ENCODE measurements at places on chromosomes 7 and 10.

DNA sequence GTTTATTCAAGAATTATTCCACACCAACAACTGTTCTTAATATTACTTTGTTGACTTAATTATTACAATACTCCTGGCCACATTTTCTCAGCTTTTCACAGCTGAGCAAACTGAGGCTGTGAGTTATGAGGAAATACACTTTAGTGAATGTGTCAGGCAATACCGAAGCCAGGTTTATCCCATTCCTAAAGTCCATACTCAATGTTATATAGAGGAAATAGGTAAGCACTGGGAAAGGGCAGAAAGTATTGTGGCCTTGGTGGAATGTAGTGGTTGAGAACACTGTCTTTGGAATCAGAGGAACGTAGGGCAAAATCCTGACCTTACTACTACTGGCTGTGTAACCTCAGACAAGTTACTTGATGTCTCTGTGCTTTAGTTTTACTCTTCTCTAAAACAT is 110.8 kb downstream of the CD36 start:
- no peak for DNase-seq

DNA sequence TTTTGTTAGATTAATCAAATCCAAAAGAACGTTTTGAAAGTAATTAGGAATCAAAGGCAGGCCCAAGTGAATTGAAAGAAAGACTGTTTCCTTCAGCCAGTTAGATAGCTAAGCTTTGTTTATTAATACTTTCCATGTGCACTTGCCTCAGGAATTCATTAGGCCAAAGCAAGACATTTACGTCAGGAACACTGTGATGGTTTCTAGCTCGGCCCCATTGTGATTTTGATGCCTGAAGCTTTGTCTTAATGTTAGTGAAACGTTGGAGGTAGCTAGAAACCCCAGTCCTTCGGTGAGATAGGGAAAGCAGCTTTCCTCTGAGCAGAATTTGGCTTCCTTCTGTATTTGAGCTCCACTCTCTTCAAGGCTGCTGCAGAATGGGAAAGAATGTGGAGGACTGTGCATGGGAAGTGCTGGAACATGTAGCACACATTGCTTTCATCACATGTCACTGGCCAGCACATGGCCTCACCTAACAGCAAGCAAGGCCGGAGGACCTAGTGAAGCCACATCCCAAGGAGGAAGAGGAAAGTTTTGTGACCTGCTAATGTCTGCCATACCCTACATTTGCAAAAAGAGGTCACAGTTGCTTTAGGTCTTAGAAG is 64.1 kb downstream of the PCGF5 start:
- no peak for DNase-seq

- no peak for DNase-seq
These were observed 467.2 kb upstream of the NRP1 start for GRCh38 chr10:33801705-33802104.

DNA sequence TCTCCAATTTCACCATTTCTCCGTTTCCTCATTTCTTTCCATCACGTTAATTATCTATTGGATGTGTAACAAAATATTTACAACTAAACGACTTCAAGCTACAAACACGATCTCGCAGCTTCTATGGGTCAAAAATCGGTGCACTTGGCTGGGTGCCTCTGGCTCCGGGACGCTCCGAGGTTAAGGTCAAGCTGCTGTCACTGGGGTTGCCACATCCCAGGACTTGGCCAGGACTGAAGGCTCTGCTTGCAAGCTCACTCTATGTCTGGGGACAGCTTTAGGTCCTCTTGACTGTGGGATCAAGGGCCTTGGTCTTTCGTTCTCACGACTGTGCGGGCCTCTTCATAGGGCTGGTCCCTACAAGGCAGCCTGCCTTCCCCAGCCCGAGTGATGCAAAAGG is 159.7 kb downstream of the CCDC3 start:
- DNase-seq = no peak

GRCh38 chr7:139661043-139661440 is 116.8 kb downstream of the HIPK2 start:
- DNase-seq = no peak

GRCh38 chr10:17736223-17736622 is 15.8 kb upstream of the TMEM236 start:
- no peak for DNase-seq

- no peak for DNase-seq
These were observed 79.6 kb upstream of the ANKRD1 start for GRCh38 chr10:91000470-91000869.

DNA sequence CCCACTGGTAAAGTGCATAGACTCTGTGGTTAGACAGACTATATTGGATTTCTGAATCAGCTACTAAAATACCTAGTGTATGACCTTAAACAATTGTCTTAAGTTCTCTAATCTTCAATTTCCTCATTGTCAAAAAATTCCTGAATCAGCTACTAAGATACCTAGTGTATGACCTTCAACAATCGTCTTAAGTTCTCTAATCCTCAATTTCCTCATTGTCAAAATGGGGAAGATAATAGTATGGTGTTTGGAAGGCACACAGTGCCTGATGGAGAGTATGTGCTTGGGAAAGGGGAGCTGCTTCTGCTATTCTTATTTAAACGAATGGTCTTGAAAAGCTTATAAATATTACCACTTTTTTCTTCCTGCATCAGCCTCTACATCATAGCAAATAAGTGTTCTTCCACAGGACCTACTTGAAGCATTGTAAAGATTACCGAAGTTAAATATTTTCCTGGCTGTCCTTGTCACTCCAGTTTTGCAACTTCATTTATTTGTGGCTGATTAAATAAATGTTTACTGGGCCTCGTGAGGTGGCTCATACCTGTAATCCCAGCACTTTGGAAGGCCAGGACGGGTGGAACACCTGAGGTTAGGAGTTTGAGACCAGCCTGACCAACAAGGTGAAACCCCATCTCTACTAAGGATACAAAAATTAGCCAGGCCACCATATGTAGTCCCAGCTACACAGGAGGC is 64.4 kb upstream of the ITGA8 start:
- DNase-seq = no peak

DNA sequence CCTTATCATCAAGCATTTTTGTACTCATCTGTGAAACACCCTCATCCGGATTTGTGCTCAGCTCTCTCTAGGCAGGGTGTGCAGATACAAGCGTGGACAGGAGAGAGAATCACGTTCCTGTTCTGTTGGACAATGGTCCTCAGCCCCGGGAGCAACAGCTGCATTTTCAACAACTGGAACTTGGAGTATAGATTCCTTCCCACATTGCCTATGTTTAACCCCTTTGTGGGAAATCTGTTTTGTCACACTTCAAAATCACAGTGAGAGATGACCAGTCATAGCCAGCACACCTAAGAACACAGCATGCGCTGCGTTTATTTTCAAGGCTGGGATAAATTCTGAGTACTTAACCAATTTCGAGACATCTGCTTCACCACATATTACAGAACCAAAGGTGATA is 32.5 kb downstream of the MAP3K8 start:
- DNase-seq = no peak

DNA sequence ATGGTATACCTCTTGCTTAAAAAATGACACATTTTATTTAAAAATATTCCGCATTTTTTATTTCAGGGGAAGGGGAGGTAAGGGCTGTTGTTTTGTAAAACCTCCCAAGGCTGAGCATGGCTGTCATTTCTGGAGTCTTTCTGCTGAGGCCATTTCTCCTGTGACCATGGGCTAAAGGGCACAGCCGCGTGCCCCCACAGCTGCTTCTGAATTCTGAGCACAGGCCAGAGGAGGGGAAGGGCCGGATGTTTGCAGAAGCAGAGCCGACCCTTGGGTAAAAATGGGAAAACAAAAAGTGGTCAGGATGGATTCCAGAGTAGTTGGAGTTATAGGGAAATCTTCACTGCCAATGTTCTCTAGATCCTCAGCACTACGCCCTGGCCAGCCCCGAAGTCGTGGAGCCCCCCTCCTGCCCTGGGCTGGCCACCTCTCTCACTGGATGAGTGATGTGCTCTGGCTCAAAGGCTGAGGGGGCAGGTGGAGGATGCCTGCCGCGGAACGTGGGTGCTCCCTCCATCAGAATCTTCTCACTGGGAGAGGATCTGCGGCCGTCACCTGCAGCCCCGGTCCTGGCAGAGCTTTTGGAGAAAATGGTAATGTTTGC is 131.3 kb upstream of the ZEB1 start:
- no peak for DNase-seq

GRCh38 chr7:88312061-88312663 is 5.5 kb upstream of the STEAP4 start:
- DNase-seq = no peak

GRCh38 chr7:27999829-28000228 is 180.8 kb downstream of the JAZF1 start:
- DNase-seq = no peak

GRCh38 chr7:99927536-99927935 is 1.9 kb downstream of the GJC3 start:
- DNase-seq = no peak

- DNase-seq = no peak
These were observed 69.8 kb downstream of the CDK6 start for GRCh38 chr7:92766461-92767003.

GRCh38 chr10:115125505-115125904 is 32.3 kb downstream of the ATRNL1 start:
- no peak for DNase-seq

- no peak for DNase-seq
These were observed 1156.0 kb upstream of the LRRTM3 start for GRCh38 chr10:65769828-65770227.

DNA sequence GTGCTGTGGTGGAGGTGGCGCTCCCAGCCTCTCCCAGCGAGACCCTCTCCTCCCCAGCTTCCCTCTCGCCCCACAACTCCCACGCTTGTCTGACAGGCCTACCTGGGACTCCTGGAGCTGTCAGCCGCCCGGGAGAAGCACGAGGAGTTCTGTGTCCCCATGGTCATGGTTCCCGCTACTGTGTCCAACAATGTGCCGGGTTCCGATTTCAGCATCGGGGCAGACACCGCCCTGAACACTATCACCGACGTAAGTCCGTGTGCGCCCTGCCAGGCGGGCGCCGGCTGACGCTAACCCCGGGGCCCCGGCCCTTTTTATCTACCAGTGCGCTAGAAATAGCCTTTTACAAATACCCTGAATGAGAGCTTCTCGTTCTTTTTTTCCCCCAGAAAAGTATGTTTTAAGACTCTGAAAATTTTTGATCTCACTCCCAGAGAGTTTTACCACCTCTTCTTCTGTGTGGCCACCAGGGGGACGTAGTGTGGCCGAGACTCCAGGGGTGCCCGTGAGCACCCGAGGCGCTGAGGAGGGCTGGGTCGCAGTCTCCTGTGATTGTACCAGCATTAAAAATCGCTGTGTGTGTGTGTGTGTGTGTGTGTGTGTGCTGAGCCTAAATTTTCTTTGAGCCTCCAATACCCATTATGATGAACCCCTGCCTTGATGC is 52.6 kb downstream of the PFKP start:
- no peak for DNase-seq

DNA sequence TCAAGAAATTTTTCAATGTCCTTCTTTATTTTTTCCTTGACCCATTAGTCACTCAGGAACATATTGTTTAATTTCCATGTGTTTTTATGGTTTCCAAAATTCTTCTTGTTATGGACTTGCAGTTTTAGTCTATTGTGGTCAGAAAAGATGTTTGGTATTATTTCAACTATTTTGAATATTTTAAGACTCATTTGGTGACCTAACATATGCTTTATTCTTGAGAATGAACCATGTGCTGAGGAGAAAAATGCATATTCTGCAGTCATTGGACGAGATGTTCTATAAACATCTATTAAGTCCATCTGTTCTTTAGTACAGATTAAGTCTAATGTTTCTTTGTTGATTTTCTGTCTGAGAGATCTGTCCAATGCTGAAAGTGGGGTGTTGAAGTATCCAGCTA is 42.3 kb upstream of the MDFIC start:
- DNase-seq = no peak

DNA sequence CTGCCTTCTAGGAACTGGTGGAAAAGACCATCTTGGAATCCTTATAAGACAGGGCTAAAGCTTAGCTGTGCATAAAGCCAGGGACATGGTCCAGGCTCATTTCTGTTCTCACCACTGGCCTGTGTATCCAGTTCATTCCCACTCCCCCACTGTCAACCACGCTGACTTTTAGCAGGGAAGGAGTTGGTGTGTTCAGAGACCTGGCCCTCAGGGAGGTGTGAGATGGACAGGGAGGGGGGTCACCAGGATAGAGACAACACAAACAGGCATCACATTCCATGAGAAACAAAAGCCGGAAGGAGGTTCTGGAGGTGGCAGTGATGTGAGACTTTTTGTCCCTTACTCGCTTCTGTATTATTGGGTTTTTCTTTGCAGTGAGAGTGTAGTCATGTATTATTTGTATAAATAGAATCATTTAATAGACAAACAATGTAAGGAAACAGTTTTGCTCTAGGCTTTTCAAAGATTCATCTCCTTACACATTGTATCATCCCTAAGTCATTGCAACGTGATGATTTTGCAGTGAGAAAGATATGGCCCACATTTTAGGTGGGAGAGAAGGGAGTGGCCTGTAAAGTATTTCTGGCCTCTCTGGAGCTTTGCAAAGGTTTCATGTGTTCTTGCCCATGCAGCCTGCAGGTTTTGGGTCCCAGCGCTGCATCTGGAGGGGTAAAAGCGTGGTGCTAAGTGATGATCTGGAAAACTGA is 52.0 kb downstream of the EEPD1 start:
- no peak for DNase-seq

GRCh38 chr7:80699045-80699638 is 60.7 kb downstream of the CD36 start:
- DNase-seq = no peak

- no peak for DNase-seq
These were observed 40.1 kb upstream of the ZNF273 start for GRCh38 chr7:64863021-64863420.

DNA sequence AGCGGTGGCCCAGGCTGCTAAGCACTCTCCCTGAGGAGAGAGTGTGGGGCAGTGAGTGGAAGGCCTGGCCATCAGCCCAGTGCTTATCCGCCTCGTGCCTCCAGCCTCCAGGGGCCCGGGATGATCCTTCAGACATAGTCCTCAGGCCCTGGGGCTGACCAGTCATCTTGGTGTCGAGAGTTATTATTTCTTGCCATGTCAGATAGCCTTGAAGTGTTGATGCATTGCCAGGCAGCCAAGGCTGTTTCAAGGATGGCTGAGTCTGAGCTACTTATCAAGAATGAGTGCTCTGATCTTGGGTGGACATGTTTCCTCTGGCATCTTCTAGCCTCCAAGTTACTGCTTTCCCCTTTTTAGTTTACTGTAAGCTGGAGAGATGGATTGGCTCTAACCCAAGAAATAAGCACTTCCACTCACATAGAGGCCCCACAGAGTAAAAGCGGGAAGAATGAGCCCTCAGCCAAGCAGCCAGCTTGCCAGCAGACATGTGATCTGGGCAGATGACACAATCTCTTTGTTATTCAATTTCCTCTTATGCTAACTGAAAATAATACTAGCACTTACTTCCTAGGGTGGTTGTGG is 136.5 kb upstream of the NAMPT start:
- DNase-seq = no peak

- DNase-seq = no peak
These were observed 47.5 kb downstream of the INSYN2A start for GRCh38 chr10:127148933-127149220.

DNA sequence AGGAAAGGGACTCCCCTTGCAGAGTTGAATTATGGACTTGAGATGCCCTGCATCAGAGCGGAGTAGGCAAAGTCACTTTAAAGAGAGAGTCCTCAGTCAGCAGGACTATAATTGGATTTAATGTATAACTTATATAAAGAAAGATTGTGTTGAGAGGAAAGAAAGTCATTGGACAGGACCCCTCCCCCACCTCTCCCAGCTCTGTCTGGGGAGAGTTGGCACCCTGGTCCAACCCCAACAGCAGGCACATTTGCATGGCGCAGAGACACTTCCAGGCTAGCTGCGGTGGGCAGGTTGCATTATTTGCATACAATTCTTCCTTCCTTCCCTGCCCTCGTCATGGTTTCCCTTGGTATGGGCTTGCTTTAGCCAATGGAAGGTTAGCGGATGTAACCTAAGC is 46.1 kb upstream of the NPTX2 start:
- DNase-seq = no peak

GRCh38 chr7:1523844-1524243 is 6.7 kb upstream of the MAFK start:
- DNase-seq = no peak

Data from activated naive CD4-positive, alpha-beta T cell (primary cell).